ENCODE measurements at places on chromosomes 13 and 19.

- DNase-seq: no peak
These were observed 2.1 kb downstream of the TRIM13 start for GRCh38 chr13:49998714-49999624.

GRCh38 chr19:816500-816857 is 5.3 kb downstream of the PLPPR3 start:
- DNase-seq: no peak

GRCh38 chr19:30781047-30781446 is 408.9 kb downstream of the ZNF536 start:
- DNase-seq: no peak

GRCh38 chr13:112032186-112032993 is 34.6 kb upstream of the SOX1 start:
- DNase-seq: no peak

DNA sequence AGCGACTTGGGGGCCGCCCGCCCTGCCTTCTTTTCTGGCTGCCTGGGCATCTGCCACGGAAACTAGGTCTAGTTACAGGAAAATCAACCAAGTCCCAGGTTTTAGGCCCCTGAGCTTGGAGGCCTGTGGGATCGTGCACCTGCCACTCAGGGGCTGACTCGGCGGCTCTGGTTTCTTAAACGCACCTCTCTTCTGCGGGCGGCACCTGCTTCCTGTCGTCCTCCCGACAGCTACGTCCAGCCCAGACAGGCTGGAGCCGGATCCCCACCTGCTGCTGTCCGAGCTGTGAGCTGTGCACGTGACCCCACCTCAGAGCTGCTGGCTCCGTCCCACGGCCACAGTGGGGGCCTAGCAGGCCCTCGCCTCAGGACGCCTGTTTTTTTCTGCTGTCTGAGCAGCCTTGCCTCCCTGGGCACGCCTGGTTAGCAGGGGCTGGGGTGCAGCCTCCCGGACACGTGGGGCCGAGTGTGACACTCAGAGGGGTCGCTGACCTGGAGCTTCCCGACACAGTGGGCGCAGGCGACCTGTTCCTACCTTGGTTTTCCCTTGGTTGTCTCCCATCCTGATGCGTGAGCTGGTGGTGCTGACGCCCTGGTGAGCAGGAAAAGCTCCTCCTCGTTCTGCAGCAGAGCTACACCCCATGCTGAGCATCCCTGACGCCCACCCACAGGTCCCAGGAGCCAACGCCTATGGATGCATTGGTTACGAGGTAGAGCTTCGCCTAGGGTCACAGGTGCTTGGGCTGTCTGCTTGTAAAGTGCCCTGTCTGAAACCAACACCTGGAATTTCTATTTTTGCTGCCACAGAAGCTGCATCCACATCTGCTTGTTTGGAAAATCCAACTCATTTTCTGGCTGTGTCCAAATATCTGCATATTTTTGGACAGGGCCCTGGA is 17.5 kb downstream of the TMEM255B start:
- no peak for DNase-seq

GRCh38 chr13:27965740-27966640 is 3.1 kb downstream of the CDX2 start:
- DNase-seq: no peak

DNA sequence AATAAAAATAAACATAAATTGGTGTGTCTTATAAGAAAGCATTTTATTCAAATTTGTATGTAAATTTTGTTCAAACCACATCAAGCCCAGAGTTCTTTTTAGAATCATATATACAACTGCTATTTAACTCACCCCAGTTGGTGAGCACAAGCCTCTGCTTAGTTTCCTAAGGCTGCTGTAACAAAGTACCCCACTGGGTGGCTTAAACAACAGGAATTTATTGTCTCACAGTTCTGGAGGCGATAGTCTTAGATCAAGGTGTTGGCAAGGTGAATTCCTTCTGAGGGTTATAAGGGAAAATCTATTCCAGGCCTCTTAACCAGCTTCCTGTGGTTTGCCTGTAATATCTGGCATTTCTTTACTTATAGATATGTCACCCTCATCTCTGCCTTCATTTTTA is 1133.5 kb downstream of the OLFM4 start:
- DNase-seq: no peak

- DNase-seq: no peak
These were observed 38.4 kb upstream of the STARD13 start for GRCh38 chr13:33323801-33324510.

DNA sequence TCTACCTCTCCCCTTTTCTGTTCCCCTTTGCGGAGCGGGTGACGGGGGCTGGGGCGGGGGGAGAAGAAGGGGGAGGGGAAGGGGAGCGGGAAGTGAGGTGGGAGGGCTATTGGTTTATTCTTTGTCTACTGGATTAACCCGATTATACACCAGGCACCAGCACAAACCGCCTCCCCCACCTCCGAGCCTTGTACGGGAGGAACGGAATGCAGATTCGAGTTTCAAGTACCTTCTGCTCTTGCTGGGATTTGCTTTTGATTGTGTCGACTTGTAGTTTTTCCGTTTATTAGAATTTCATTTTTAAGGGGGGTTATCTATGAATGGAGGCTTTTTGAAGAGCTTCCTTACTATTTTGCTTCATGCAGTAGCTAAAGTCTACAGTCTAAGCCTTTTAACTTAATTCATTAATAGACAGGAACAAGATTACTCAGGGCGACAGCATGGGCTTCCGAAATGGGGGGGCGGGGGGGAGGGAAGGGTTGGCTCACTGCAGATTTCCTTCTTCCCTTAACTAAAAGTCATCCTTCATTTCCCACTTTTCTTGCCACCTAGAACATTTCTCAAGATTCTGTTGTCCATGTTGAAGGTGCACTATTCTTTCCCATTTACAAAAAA is 937 bp upstream of the SPRY2 start:
- DNase-seq: no peak

GRCh38 chr19:6232601-6233055 is 47.1 kb downstream of the MLLT1 start:
- DNase-seq: no peak

DNA sequence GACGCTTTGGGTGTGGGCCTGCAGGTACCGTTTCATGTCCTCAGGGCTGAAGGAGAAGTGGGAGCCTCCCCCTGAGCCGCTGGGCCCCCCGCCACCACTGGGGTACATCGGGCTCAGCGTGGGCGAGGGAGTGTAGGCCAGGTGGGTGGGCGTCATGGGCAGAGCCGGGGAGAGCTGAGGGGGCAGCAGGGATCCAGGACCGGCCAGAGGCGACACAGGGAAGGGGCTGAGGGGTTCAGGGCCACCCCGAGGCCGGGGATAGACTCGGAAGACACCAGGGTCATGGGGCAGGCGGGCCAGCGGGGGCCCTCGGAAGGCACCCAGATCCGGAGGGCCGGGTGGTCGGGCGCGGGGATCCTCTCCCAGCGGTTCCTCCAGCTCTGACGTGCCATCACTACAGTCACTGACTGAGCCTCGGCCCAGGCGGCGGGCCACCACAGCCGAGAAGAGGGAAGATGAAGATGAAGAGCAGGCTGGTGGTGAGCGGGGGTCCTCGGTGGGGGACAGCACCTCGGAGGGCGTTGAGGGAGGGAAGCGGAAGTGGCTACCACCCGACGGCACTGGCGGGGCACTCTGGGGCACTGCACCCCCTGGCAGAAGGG is 5.7 kb downstream of the ERF start:
- DNase-seq: no peak

DNA sequence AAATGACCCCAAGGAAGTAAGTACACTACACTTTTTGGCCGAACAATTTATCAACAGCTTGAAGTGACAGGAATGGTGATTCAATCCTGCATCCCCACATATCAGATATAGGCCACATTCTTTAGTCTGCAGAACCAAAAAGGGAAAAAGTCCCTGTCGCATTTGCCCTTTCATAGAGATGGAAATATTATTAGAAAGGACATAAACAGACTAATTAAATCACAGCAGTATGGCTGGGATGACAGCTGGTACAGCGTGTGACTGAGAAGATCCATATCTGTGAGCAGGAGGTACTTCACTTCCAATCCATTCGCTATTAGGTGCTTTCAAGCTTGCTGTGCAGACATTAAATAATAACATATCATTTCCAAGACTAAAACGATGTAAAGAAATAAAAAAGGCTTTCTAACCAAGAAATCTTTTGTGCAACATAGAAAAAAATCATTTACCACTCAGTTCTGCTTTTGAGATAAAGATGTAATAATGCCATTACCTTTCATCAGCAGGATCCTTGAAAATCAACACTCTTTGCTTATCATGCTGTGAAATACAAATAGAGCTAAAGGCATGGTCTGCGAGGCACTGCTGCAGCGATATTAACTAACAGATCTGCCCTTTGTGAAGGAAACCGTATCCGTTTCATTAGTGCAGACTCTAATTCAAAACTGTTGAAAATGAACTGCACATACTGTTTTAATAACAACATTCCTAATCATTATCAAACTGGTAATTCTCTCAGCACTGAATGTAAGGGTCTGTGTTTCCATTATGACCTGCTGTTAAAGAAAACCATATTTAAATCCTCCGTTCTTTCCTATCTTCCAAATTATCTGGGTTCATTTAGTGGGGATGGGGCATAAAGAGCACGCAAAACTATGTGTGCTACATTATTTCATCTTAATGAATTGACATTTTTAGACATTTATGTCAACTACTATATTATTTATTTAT is 245.6 kb downstream of the DACH1 start:
- DNase-seq: no peak

Data from stimulated activated CD4-positive, alpha-beta T cell treated with anti-CD3 and anti-CD28 coated beads, Interleukin-2, amount 100 ng/mL, for 24 hours (primary cell).